CD8-positive, alpha-beta memory T cell (primary cell): ENCODE measurements at places on chromosomes 5 and 9. TPM values are rescaled to one million over a fixed set of nuclear protein-coding genes. Genes with fewer than 3 reads are reported as not detected.

GRCh38 chr5:79736528-79737514 is 47.2 kb downstream of the CMYA5 start:
- no peaks in the 10 kb centered on the region for H3K36me3 ChIP-seq
- no peak overlapping the region for H3K27ac ChIP-seq
- H3K4me3 ChIP-seq, result peak overlapping the region; percentile 4
- H3K27me3 ChIP-seq, result peaks cover 3% of the 10 kb centered on the region
- H3K4me1 ChIP-seq, result peaks cover 51% of the 10 kb centered on the region

DNA sequence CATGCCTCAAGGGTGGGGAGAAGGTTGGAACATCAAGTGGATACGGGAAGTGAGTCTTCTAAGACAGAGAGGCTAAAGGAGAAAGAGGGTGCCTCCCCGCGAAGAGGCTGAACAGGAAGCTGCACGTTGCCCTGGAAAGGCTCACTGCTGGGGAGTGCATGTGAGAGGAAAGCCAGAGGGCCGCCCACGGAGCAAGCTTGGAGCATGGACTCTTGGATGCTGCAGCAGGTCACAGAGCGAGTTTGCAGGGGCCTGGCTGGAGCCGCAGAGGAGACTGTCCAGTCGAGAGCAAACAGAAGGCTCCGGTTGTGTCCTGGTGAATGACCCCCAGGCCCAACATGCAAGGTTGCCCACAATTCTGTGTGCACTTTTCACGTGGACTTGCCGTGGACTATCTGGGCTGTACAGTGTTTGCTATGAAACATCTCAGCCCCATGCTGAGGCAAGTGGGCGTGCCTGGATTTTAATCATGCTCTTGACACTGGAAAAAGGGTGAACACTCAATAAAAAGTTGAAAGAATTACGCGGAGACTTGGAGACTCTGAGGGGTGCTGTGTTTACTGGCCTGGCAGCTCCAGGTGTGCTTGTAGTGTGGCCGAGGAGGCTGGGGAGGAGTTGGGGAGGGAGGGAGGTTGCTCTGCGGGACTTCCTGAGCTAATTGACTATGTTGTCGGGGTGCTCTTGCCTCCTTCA is 54.5 kb upstream of the GARNL3 start:
- DNase-seq, result no peak
- no peak overlapping the region for H3K27ac ChIP-seq
- H3K4me3 ChIP-seq, result no peak overlapping the region
- no peaks in the 10 kb centered on the region for H3K4me1 ChIP-seq
- H3K27me3 ChIP-seq, result peaks cover 3% of the 10 kb centered on the region

GRCh38 chr5:59500014-59500413 is 393.5 kb downstream of the PDE4D start:
- no peaks in the 10 kb centered on the region for H3K27me3 ChIP-seq
- no peaks in the 10 kb centered on the region for H3K36me3 ChIP-seq
- no peaks in the 10 kb centered on the region for H3K4me1 ChIP-seq
- no peak overlapping the region for H3K27ac ChIP-seq

Gene MEGF10
- total RNA-seq, result not detected

Gene PCDHGA6
- 0.15 TPM for total RNA-seq
